NCI-H1092 (cell line): ENCODE measurements at places on chromosomes 5 and 9.

DNA sequence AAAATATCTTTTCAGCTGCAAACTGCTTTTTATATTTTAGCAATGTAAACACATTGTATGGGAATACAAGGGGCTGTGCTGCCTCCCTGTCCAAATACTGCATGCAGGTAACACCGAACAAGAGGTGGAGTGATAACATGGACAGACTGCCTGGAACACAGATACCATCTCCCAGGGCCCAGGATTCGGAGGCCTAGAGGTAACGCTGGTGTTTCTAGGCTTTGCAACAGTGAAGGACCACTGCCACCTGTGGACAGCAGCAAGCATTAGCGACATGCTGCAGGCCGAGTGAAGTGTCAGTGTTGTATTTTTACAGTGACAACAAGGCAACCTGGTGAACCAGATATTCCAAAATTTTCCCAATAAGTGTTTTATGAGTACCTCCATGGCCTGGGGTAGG is 379.1 kb downstream of the DMRT2 start:
- no peak for DNase-seq

- DNase-seq = no peak
These were observed 9.7 kb upstream of the ZNF354A start for GRCh38 chr5:178740181-178740557.

DNA sequence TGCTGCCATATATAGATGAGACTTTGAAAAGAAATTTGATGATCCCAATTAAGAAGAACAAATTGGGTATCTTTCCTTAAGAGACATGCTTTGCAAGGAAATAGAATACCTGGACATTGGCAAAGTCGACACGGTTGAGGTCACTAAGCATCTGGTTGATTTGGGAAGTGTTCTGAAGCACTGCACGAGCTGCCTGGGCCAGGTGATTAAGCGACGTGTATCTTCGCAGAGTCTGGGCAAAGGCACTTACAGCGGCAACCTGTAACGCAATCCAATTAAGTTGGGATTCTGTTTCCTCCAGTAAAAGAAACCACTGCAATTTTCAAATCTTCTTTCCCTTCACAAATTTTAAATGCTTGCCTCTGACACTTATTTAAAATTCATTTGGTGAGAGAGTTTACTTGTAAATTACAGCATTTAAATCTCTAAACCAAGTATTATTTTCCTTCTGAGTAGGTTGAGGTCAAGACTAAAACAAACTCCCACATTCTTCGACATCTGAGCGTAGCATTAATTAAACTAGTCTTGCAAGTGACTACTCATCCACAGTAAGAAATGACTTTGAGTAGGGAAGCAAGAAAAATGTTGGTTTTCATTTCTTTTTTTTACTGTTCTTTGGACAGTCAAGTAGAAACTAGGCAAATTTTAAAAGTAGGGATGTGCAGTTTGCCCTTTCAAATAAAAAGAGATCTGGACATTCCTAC is 262.8 kb downstream of the RFX3 start:
- DNase-seq = no peak

DNA sequence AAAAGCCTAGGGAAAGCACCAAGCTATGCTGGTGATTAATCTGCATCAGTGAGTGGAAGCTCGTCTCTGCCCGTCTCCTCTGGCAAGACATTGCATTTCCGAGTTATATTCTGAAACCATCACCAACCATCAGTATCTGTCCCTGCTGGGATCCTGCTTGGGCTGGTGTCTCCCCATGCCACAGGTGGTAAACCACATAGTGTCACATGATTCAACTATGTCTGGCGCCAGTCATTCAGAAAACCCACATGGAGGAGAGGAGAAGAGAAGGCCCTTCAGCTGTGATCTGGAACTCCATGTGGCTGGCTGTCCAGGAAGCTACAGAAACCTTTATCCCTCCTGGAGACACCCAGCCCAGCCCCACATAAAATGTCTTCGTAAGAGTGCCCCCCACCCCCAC is 4.8 kb downstream of the IL9 start:
- no peak for DNase-seq

GRCh38 chr9:116549061-116549664 is 137.9 kb upstream of the TRIM32 start:
- no peak for DNase-seq

DNA sequence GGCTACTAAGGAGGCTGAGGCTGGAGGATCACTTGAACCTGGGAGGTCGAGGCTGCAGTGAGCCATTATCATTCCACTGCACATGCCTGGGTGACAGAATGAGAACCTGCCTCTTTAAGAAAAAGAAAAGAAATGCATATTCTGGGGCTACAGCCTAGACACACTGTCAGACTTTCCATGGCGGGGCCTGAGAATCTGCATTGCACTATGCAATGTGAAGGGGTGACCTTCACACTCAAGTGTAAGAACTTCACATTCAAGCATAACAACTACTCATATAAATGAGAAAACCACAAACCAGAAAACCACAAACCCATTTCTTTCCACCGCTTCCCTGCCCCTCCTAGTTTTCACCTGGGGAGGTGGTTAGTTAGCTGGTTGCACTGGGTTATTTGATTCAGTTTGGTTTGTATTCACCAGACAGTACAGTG is 18.0 kb upstream of the FBP2 start:
- DNase-seq = no peak
